Body of pancreas (tissue), 4 donors: ENCODE measurements at places on chromosomes 16 and 17. TPM values are rescaled to one million over a fixed set of nuclear protein-coding genes. Genes with fewer than 3 reads are reported as not detected.
A peak's percentile ranks its signal among the peaks of the same experiment; 100 is the strongest.

DNA sequence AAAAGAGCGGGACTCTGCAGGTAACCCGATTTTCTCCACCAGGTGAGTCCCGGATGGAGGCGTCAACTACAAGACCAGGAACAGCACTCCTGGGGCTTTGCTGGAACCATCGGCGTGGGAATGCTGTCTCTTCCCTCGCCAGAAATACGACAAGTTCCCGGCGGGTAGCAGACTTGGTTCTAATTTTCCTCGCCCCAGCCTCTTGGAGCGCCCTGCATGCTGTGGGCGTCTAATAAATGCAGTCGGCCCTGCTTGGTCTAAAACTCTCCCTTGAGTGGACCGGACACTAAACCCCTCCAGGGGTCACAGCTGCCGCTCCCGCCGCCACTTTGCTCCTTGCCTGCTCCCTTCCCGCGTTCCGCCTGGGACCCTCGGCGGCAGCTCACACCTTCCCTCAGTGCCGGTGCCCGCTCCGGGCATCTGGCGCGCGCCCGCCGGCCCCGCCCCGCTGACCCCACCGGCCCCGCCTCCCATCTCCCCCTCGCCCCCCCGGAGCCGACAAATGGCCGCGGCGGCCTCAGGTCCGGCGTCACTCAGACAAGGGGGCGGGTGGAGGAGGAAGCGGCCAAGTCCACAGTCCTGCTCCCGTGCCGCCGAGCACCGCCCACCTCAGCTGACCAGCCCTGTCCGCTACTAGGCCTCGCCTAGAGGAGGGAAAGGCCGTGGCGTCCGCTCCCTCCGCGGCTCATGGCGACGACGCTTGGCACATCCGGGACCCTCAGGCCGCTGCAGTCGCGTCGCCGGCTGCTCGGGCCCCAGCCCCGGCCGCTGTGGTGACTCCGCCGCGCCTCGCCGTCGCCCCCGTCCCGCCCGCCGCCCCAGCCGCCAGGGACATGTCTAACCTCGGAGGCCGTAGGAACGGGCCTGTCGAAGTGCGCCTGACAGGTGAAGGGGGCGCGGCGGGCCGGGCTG lies 65.8 kb downstream of the KPNA2 start:
- no peaks in the 10 kb centered on the region for H3K36me3 ChIP-seq
- H3K4me3 ChIP-seq = peak overlapping the region; percentile 55
- H3K4me1 ChIP-seq = peaks cover 24% of the 10 kb centered on the region
- DNase-seq = peak; percentile 98
- peak overlapping the region; percentile 89 for H3K27ac ChIP-seq
- H3K27me3 ChIP-seq = no peaks in the 10 kb centered on the region

DNA sequence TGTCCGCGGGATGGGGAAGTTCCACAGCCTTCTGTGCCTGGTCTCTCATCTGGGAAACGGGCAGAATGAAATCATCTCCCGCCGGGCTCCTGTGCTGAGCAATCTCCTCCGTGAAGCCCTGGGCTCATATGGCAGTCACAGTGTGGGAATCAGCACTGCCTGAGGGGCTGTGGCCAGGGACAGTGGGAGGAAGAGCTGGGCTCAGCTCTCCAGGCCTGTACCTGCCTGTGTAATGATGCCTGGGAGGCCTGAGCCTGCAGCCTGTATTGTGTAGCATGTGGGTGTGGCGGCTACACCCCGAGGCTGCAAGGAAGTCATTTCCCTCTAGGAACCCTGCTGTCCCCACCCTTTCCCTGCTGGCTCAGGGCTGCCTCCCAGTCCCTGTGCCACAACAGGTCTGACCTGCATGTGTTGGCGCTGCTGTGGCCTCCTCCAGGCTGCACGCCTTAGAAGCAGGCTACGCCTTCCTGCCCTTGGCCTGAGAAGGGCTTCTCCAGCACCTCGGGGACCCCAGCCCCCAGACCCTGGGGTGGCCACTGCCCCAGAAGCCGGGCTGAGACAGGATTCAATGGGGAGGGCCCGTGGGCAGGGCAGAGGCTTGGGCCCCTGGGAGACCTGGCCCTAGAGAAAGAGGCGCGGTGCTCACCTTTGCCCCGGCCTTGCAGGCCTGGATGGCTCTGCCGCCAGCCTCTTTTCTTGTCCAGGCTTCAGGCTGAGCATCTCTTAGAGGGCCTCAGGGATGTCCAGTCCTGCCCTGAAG lies 2.1 kb downstream of the ITGB4 start:
- peaks cover 2% of the 10 kb centered on the region for H3K36me3 ChIP-seq
- no peak overlapping the region for H3K27ac ChIP-seq

DNA sequence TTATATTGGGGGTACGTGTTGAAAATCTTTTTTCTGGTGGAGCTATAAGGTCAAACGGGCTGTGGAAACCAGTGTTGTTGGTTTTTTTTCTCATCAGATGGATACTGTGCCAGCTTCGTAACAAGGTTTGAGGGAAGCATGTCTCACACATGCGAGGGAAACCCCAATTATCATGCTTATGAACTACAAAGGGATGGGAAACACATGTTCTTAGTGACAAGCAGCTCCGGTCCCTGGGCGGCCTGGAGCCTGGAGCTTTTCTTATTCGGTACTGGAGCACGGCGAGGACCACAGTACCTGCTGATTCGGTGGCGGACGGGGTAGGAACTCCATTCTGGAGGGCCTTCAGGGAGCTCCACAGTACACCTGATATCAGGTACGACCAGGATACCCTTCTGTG lies 12.5 kb downstream of the SLC43A2 start:
- H3K27me3 ChIP-seq = no peaks in the 10 kb centered on the region
- no peak overlapping the region for H3K27ac ChIP-seq
- no peak overlapping the region for H3K4me3 ChIP-seq

DNA sequence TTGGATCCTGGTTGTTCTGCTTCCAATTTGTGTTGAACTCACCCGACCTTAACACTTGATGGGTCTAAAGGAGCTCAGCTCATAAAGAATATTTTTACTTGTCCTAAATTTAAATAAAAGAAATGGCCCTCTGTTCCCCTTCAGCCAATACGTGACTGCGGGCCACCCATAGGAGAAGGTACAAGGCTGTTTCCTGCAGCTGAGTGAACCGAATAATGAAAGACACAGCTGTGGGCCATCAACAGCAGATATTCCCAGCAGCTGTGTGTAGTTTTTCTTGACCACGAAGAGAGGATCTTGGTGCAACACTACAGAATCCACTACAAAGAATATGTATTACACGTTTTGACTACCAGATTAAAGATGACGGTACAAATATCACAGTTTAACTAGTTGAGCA lies 1431.6 kb downstream of the CDH11 start:
- H3K27me3 ChIP-seq = no peaks in the 10 kb centered on the region
- H3K4me1 ChIP-seq = no peaks in the 10 kb centered on the region
- no peaks in the 10 kb centered on the region for H3K36me3 ChIP-seq

DNA sequence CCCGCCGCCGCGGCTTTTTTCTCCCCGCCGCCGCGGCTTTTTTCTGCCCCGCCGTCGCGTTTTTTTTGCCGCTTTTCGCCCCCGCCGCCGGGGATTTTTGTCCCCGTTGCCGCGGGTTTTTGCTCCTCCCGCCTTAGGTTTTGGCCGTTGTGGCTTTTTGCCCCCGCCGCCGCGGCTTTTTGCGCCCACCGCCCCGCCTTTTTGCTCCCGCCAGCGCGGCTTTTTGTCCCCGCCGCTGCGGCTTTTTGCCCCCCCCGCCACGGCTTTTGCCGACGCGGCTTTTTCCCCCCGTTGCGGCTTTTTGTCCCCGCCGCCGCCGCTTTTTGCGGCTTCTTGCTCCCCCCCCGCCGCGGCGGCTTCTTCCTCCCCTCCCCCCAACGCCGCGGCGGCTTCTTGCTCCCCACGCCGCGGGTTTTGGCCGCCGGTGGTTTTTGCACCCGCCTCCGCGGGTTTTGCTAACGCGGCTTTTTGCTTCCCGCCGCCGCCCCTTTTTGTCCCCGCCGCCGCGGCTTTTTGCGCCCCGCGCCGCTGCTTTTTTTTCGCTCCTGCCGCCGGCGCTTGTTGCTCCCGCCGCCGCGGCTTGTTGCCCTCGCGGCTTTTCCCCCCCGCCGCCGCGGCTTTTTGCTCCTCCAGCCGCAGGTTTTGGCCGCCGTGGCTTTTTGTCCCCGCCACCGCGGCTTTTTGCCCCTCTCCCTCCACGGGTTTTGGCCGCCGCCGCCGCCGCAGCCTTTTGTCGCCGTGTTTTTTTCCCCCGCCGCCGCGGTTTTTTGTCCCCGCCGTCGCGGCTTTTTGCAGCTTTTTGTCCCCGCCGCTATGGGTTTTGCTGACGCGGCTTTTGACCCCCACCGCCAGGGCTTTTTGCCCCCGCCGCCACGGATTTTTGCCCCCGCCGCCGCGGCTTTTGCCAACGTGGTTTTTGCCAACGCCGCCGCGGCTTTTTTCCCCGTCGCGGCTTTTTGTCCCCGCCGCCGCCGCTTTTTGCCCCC lies 150.3 kb downstream of the KCNJ18 start:
- H3K27ac ChIP-seq = no peak overlapping the region
- H3K36me3 ChIP-seq = no peaks in the 10 kb centered on the region
- no peaks in the 10 kb centered on the region for H3K27me3 ChIP-seq
- H3K4me3 ChIP-seq = no peak overlapping the region

The ABCC6 gene
- 45.1 TPM for total RNA-seq

The DHRS7C gene
- not detected for total RNA-seq
